Transverse colon (tissue), 4 donors: ENCODE measurements at places on chromosomes 16 and 17. TPM values are rescaled to one million over a fixed set of nuclear protein-coding genes. Genes with fewer than 3 reads are reported as not detected.

The STX1B gene
- 0.41 TPM for total RNA-seq

The SPAG5 gene
- total RNA-seq, result 21.5 TPM

The NPIPA3 gene
- 1.6 TPM for total RNA-seq

The HAGH gene
- 148 TPM for total RNA-seq

DNA sequence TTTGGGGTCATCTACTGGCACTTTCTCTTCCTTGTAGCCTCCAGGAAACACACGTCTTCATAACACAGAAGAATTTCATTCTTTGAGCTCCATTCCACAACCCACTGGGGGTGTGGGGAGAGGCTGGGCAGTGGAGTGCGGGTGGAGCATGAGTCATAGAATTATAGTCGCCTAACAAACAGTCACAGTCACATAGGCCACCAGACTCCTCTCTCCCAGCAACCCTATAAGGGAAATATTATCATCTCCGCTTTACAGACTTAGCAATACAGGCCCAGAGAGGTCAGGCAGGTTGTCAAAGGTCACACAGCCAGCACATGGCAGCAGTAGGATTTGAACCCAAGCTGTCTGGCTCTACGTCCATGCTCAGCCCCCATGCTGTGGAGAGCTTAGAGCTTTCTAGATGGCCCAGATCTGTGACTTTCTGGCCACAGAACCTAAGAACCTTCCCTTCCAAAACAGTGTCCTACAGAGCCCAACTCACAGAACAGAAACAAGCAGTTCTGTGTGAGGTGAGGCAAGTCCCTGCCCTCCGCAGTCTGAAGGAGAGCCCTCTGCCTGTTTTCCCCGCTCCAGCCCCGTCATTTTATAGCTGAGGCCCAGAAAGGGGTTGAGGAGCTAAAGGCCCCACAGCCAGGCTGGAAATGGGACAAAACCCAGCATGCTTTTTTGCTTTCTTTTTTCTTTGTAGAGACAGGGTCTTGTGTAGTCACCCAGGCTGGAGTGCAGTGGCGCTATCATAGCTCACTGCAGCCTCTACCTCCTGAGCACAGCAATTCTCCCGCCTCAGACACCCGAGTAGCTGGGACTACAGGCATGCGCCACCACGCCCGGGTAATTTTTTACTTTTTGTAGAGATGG lies 10.7 kb upstream of the LITAF start:
- DNase-seq, result no peak
- H3K4me1 ChIP-seq, result peaks cover 8% of the 10 kb centered on the region
- H3K27me3 ChIP-seq, result no peaks in the 10 kb centered on the region
- H3K27ac ChIP-seq, result peak overlapping the region; percentile 68

DNA sequence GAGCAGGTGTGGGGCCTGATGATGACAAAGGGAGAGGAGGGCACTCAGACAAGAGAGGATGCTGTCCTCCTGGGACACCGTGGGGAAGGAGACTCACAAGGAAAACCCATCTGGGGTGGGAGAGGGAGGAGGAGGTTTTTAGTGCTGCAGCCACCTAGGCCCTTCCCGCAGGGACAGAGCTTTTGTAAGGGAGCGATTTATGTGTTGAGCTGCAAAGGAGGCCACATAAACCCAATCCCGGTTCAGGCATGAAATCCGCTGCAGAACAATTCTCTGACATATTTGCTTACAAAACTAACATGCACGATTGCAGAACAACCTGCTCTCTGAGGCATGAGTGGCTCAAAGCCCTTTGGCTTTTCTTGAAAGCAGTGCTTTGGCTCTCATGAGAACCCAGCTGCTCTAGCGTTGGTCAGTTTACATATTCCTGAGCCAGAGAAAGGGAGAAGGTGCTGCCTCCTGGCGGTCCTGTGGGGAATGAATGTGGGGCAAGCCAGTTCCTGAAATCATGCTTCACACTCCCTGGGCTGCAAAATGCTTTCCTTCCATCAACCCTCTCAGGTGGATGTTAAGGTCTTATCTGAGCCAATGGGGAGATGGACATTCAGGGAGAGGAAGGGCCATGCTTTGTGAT lies 122.4 kb upstream of the NLRP1 start:
- no peak overlapping the region for H3K4me3 ChIP-seq
- peaks cover 8% of the 10 kb centered on the region for H3K27me3 ChIP-seq
- no peak overlapping the region for H3K27ac ChIP-seq
- DNase-seq, result peak; percentile 63

DNA sequence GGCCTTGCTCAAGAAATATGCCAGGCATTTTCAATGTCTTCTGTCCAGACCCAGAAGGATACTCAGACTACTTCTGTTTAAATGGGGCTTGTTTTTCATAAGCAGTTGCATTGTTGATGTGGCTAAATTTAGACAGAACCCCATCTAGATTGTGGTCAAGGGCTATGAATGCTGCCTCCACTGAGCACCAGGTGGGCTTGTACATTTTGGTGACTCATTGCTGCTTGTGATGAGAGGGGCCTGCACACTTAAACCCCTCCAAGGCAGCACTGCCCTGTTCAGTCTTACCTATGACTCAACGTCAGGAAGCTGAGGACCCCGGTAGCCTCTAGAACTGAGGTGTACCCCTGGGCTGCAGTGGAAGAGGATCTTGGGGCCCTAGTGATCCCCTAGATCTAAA lies 144.0 kb downstream of the PRKCA start:
- H3K4me3 ChIP-seq, result no peak overlapping the region
- H3K27ac ChIP-seq, result no peak overlapping the region
- H3K4me1 ChIP-seq, result peaks cover 22% of the 10 kb centered on the region
- no peaks in the 10 kb centered on the region for H3K27me3 ChIP-seq
- DNase-seq, result no peak

DNA sequence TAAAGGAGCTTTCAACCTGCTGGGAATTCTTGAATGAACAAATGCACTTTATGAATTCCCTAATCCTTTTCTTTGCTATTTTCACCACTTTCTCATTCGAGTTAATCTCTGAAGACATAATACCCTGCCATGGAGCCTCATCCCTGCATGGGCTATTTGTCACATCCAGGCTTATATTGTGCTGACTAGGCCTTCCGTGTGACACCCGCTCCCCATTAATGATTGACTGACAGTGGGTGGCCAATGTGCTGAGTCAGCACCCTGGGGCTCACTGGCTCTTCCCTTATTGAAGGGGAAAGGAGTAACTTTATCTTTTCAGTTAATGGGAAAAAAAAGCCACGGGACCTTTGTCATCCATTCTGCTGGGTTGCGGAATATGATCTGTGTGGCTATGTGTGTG lies 1024.8 kb upstream of the EEF2KMT start:
- no peak overlapping the region for H3K27ac ChIP-seq
- no peak overlapping the region for H3K4me3 ChIP-seq
- H3K27me3 ChIP-seq, result no peaks in the 10 kb centered on the region
- no peak for DNase-seq

The TOX3 gene
- 31.6 TPM for total RNA-seq

The MED13 gene
- 103 TPM for total RNA-seq

GRCh38 chr16:71796501-71797097 lies 12.0 kb downstream of the AP1G1 start:
- peaks cover 7% of the 10 kb centered on the region for H3K4me1 ChIP-seq
- no peaks in the 10 kb centered on the region for H3K36me3 ChIP-seq
- no peak overlapping the region for H3K27ac ChIP-seq
- H3K27me3 ChIP-seq, result no peaks in the 10 kb centered on the region
- DNase-seq, result no peak
- H3K4me3 ChIP-seq, result no peak overlapping the region

DNA sequence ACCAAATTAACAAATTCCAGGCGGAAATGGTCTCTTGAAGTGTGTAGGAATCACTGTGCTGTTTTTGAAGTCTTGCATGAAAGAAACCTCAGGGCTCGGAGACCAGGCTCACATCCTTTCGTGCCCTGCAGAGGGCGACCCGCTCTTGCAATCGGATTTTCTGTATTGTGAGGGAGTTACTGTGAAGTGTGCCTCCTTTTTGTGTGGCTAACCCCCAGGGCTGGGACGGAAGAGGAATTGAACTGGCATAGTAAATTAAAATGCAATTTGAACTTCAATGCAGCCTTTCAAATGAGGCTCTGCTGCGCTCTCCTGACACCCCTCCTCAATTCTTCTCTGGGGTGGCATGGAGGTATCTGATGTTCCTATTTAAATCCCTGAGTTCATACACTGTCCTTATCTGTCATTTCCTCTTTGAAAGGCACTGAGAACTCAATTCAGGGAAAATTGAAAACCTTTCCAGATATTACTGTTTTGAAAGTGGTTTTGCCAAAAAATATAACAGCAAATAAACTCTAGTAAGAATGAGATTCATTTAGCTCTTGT lies 51.5 kb upstream of the MGAT5B start:
- no peak overlapping the region for H3K27ac ChIP-seq

DNA sequence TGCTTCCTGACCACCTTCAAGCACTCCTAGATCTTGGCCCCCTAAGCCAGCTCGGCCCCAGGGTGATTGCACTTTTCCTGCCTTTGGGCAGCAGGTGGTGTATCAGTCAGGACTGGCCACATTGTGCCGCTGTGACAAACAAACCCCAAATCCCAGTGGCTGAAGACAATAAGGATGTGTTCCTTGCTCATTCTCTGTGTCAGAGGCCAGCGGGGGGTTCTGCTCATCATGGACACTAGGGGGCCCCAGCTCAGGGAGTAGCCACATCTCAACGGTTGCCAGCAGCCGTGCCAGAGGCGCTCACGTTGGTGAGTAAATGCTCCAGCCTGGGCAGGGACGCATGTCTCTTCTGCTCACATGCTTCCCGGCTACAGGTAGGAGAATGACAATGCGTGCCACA lies 60.4 kb downstream of the ZDHHC7 start:
- peaks cover 22% of the 10 kb centered on the region for H3K4me1 ChIP-seq
- no peak overlapping the region for H3K4me3 ChIP-seq
- H3K27me3 ChIP-seq, result no peaks in the 10 kb centered on the region
- DNase-seq, result no peak
- H3K27ac ChIP-seq, result no peak overlapping the region
- H3K36me3 ChIP-seq, result no peaks in the 10 kb centered on the region

DNA sequence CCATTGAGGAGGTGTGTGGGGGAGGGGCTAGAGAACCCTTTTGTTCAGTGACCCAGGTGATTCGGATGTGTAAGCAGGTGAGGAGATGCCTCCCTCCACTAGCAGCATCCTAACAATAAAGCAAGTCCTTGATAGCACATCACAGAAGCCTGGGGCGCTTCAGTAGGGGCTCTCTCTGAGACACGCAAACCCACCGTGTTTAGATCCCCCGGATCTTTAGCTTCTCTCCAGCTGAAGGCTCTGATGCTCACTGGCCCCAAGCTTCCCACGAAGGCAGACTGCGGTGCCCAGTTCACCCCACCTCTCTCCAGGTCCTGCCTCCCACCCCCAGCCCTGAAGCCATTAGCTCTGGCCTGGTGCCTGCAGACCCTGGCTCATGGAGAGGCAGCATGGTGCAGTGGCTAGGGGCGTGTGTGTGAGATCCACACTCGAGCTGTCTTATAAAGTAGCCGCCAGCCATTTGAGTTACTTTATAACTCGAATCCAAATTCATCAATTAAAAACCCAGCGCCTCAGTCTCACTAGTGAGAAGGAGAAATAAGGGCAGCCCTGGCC lies 204.7 kb upstream of the TNRC6C start:
- no peaks in the 10 kb centered on the region for H3K4me1 ChIP-seq
- peaks cover 17% of the 10 kb centered on the region for H3K27me3 ChIP-seq
- no peak for DNase-seq

The PRRT2 gene
- 1.4 TPM for total RNA-seq

DNA sequence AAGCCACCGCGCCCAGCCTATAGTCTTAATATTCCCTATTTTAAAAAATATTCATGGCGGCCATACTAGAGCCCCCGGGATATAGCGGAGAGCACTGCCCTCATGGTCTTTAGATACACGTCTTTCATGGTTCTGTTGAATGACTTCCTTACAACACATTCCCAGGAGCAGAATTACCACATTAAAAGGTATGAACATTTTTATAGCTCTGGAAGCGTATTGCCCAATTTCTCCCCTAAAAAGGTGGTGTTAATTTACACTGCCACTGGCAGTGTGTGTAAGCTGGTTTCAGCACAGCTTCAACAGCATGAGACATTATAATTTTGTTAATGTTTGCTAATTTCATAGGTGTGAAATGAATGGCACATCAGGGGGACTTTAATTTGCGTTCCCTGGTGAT lies 19.0 kb downstream of the C17orf100 start:
- H3K4me3 ChIP-seq, result no peak overlapping the region
- no peak for DNase-seq
- no peaks in the 10 kb centered on the region for H3K4me1 ChIP-seq
- peaks cover 18% of the 10 kb centered on the region for H3K27me3 ChIP-seq

The HCRT gene
- total RNA-seq, result not detected

DNA sequence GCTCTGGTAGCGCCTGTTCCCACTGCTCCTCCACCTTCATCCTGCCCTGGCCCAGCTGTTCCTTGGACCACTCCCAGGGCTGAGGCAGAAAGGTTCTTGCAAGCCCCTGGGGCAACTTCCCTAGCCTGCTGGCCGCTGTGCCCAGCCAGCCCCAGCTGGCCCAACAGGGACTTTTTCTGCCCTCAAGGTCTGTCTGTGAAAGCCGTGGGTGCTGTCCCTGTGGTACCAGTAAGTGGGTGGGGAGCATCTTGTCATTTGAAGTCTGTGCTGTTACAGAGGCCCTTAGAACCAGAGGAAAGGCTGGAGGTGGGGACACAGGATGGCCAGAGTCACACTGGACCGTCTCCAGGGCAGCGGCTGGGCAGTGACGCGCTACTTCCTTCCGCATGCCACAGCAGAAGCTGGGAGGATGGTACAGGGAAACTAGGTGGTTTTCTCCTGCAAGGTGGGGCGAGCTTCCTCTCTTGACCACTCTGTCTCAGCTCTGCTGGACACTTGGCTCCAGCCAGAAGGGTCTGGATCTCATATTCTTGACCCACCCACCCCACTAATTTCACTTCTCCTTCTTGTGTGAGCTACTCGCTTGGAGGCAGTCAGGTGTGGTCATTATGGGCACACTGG lies 87.8 kb downstream of the PLCG2 start:
- peak; percentile 59 for DNase-seq
- no peak overlapping the region for H3K4me3 ChIP-seq
- no peaks in the 10 kb centered on the region for H3K36me3 ChIP-seq
- no peaks in the 10 kb centered on the region for H3K4me1 ChIP-seq
- peaks cover 19% of the 10 kb centered on the region for H3K27me3 ChIP-seq
- H3K27ac ChIP-seq, result peak overlapping the region; percentile 37

DNA sequence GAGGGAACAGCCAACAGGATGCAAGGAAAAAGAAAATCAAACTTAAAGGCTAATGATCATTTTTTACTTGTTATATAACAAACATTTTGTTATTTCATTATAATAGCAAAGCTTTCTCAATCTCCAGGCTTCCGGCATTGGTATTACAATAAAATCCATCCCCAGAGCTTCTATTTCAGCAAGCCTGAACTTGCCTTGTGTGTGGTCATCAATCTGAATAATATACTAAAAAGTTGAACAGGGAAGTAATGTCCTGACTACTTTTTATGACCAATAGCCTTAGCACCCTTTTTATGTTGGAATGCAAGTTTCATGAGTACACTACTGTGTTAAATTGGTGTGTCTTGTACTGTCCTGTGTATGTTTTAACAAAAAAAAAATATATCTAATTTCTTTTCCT lies 27.1 kb upstream of the VWA3A start:
- no peaks in the 10 kb centered on the region for H3K4me1 ChIP-seq
- H3K27me3 ChIP-seq, result no peaks in the 10 kb centered on the region
- no peak for DNase-seq
- H3K27ac ChIP-seq, result no peak overlapping the region
